T-cell (primary cell): ENCODE measurements at places on chromosomes 1 and 21. TPM values are rescaled to one million over a fixed set of nuclear protein-coding genes. Genes with fewer than 3 reads are reported as not detected.

DNA sequence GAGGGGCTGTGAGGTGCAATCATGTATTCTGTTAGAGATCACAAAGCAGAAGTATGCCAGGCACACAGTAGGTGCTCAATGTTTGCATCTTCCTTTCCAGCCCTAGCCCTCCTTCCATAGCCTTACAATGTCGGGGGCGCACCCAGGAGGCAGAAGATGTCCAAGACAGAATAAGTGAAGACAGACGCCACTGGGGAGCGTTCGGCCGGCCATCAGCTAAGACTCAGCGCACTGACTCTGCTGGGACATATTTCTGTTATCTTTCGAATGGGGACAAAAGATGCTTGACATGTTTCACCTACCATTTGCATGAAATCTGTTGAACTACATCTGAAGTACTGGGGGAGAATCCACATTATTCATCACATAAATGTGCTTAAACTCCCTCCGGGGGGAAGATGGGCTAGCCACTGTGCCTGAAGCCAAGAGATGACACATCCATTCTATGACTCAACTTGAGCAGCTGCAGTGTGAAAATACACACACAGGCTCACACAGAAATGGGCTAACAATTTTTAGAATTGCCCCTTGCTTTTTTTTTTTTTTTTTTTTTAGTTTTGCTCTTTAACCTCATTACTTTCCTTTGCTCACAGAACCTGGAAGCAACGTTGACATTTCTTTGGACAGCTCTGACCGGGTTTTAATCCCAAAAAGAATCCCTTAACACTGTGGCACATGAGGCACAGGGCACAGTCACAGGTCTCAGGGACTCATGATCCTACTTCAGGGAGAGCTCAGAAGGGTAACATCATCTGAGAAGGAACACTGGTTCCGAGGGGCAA is 7.9 kb downstream of the TIAM1 start:
- H3K36me3 ChIP-seq, result peaks cover 4% of the 10 kb centered on the region
- H3K4me1 ChIP-seq, result peaks cover under 1% of the 10 kb centered on the region
- H3K27ac ChIP-seq, result no peak overlapping the region
- no peak for DNase-seq
- peaks cover 4% of the 10 kb centered on the region for H3K27me3 ChIP-seq

DNA sequence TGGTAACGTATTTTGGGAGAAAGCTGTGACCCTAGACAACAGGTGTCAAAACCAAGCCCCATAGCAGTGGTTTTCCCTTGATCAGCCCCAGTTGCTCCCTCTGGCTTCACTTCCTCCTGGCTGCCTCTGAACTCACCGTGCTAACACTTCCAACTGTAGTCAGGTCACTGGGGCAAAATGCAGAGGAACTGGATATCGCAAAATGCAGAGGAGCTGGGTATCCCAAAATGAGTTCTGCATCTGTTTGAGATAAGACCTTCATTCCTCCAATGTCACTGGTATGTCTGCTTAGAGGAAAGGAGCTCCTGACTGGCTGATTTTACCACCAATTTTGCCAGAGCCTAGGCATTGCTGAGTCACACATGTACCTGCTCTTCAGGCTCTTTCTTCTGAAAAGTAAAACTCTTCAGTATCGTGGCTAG is 19.6 kb upstream of the TACSTD2 start:
- H3K27ac ChIP-seq, result no peak overlapping the region
- DNase-seq, result no peak
- H3K4me3 ChIP-seq, result no peak overlapping the region
- no peaks in the 10 kb centered on the region for H3K36me3 ChIP-seq

- no peak for DNase-seq
- no peaks in the 10 kb centered on the region for H3K27me3 ChIP-seq
- H3K36me3 ChIP-seq, result no peaks in the 10 kb centered on the region
- H3K27ac ChIP-seq, result no peak overlapping the region
- H3K4me1 ChIP-seq, result no peaks in the 10 kb centered on the region
Observed at GRCh38 chr1:72186733-72187307, 95.5 kb downstream of the NEGR1 start.

DNA sequence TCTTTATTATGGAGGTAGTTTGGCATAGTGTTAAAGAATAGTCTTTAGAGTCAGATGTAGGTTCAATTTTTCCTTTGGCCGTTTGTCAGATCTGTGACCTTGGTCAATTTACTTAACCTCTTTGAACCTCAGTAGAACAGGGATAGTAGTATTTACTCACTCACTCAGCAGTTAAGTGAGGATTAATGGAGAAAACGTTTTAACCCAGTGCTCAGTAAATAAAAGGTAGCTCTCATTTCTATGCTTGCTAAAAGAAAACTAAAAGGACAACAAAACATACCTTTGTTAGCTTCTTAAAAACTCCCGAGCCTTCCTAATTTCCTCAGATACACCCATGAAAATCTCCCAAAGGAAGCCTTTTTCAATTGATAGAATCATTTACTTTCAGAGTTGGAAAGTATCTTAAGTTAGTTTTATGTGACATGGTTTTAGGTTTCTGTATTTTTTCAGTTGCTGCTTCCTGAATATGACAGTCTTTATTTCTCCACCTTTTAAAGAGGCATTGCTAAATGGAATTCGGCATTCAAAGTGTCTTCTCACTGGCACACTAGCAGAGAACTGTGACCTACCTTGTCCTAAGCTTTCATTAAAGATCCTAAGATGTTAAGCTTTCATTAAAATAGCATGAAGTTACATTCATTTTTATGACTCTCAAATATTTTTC is 7.8 kb downstream of the ABCD3 start:
- no peaks in the 10 kb centered on the region for H3K4me1 ChIP-seq
- H3K27me3 ChIP-seq, result no peaks in the 10 kb centered on the region
- no peak overlapping the region for H3K4me3 ChIP-seq

GRCh38 chr1:202355944-202356553 is 7.5 kb downstream of the PPP1R12B start:
- no peak for DNase-seq
- H3K4me1 ChIP-seq, result no peaks in the 10 kb centered on the region
- H3K27me3 ChIP-seq, result no peaks in the 10 kb centered on the region
- no peaks in the 10 kb centered on the region for H3K36me3 ChIP-seq

DNA sequence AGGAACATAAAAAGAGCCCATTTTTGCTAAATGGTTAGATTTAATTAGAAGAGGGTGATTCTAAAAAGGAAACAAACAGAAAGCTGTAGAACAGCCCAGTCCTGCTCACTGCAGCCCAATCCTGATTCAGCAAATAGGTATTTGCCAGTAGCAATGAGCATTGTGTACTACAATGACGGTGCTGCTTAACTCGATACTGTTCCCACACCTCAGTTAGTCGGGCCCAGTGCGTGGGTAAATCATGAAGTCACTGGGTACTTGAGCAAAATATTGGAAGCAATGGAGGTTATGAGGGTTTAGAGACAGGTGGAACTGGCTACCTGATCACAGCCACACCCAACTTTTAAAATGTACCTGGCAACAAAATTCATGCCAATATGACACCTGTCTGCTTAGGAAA is 101.5 kb upstream of the ADGRL2 start:
- H3K27ac ChIP-seq, result no peak overlapping the region
- no peaks in the 10 kb centered on the region for H3K4me1 ChIP-seq
- H3K27me3 ChIP-seq, result no peaks in the 10 kb centered on the region
- no peak for DNase-seq
- H3K4me3 ChIP-seq, result no peak overlapping the region

GRCh38 chr21:38350684-38351083 is 93.9 kb downstream of the KCNJ15 start:
- peaks cover 2% of the 10 kb centered on the region for H3K4me1 ChIP-seq
- no peak overlapping the region for H3K4me3 ChIP-seq
- H3K27me3 ChIP-seq, result peaks cover 15% of the 10 kb centered on the region
- no peak overlapping the region for H3K27ac ChIP-seq
- H3K36me3 ChIP-seq, result no peaks in the 10 kb centered on the region

DNA sequence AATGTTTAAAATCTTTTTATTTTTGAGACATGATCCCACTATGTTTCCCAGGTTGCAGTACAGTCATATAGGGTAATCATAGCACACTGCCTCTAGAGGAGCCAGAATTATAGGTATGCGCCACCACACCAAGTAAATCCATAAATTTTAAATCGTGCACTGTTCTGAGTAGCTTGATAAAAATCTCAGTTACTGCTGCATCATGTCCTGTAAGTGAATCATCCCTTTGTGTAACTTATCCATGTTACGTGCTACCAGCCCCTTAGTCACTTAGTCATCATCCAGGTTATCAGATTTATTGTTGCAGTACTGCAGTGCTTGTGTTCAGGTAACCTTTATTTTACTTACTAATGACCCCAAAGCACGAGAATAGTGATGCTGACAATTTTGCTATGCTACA is 1770.9 kb downstream of the BRINP3 start:
- H3K27me3 ChIP-seq, result no peaks in the 10 kb centered on the region
- no peak for DNase-seq
- no peaks in the 10 kb centered on the region for H3K36me3 ChIP-seq
- no peak overlapping the region for H3K4me3 ChIP-seq

- no peak overlapping the region for H3K4me3 ChIP-seq
- no peaks in the 10 kb centered on the region for H3K27me3 ChIP-seq
- no peak overlapping the region for H3K27ac ChIP-seq
- no peaks in the 10 kb centered on the region for H3K4me1 ChIP-seq
Observed at GRCh38 chr21:24514081-24514733, 1093.1 kb downstream of the MRPL39 start.

CCDC30 gene
- 4.3 TPM for total RNA-seq

PLXNA2 gene
- 2.6 TPM for total RNA-seq

LCK gene
- 489 TPM for total RNA-seq

VWA5B1 gene
- total RNA-seq, result 0.18 TPM
